H9 (cell line): ENCODE measurements at places on chromosomes 12 and 14. TPM values are rescaled to one million over a fixed set of nuclear protein-coding genes. Genes with fewer than 3 reads are reported as not detected.

CACNA1C gene
- total RNA-seq: 0.81 and 1.1 TPM in 2 replicates

MDGA2 gene
- 1.9 and 2.1 TPM in 2 replicates for total RNA-seq

CLEC1B gene
- total RNA-seq: not detected in 2 replicates

- no peak overlapping the region for H3K4me3 ChIP-seq
- H3K27me3 ChIP-seq: peaks cover 2% of the 10 kb centered on the region; the same call in 1 of the 2 replicates
- no peak overlapping the region for H3K27ac ChIP-seq
- no peaks in the 10 kb centered on the region for H3K36me3 ChIP-seq
Measured at GRCh38 chr12:132345561-132346200, 16.3 kb upstream of the GALNT9 start.

DNA sequence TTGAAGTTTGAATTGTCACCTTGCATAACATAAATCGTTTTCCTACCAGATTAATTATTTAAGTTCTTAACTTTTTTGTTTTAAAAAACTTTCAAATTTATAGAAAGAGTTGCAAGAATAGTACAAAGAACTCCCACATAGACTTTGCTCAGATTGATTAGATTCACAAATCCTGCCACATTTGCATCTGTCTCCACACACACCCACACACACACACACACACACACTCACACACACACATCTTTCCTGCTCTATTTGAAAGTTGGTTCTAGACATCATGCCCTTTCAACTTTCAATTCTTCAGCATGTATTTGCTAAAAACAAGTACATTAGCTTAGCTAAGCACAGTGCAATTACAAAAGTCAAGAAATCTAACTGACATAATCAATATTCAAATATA, 184.0 kb downstream of the ITPR2 start:
- no peaks in the 10 kb centered on the region for H3K27me3 ChIP-seq
- H3K27ac ChIP-seq: no peak overlapping the region
- no peak overlapping the region for H3K4me3 ChIP-seq
- H3K4me1 ChIP-seq: peaks cover 2% of the 10 kb centered on the region; the same call in 1 of the 2 replicates
- H3K36me3 ChIP-seq: peaks cover 27% of the 10 kb centered on the region

GRCh38 chr12:1917172-1918070, 1.0 kb downstream of the CACNA2D4 start:
- H3K4me1 ChIP-seq: no peaks in the 10 kb centered on the region
- H3K36me3 ChIP-seq: no peaks in the 10 kb centered on the region

GRCh38 chr14:58659061-58659460, 21.3 kb downstream of the DACT1 start:
- H3K27ac ChIP-seq: no peak overlapping the region
- H3K36me3 ChIP-seq: no peaks in the 10 kb centered on the region
- no peaks in the 10 kb centered on the region for H3K27me3 ChIP-seq
- H3K4me3 ChIP-seq: no peak overlapping the region

DNA sequence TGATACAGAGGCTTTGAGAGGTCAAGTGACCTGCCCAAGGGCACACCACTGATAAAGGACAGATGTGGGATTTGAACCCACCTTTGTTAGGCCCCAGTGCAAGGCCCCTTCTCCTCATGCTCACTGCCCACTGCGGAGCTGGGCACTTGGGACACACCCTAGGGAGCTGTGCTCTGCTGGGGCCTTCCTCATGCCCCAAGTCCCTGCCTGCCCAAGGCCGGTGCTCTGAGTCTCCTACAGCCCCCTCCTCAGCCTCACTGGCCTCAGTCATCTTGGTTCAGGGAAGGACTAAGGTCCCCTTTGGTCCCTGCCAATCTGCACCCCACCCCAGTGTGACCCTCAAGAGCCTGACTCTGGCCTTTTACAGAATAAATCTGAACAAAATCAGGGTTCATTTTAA, 7.9 kb upstream of the OAS3 start:
- no peak overlapping the region for H3K4me3 ChIP-seq
- no peaks in the 10 kb centered on the region for H3K4me1 ChIP-seq
- H3K36me3 ChIP-seq: peaks cover 14% of the 10 kb centered on the region

DNA sequence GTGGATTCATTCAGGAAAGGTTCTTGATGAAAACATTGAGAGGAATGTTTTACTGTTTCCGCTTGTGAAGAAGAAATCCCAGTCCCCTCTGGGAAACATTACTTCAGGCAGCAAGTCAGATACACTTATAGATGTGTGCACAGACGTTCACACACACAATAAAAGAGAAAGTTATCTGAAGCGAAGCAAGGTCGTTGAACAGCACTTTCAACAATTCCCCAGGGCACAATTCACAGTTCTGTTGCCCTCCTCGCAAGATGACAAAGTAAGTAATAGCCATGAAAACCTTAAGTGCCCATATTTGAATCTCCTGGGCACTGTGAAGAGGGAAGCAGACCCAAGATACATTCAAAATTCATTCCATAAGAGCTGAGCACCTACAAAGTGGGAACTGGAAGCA, 156.6 kb upstream of the CAND1 start:
- DNase-seq: no peak
- H3K27ac ChIP-seq: no peak overlapping the region
- no peaks in the 10 kb centered on the region for H3K4me1 ChIP-seq
- H3K27me3 ChIP-seq: no peaks in the 10 kb centered on the region
- no peaks in the 10 kb centered on the region for H3K36me3 ChIP-seq
- no peak overlapping the region for H3K4me3 ChIP-seq

DNA sequence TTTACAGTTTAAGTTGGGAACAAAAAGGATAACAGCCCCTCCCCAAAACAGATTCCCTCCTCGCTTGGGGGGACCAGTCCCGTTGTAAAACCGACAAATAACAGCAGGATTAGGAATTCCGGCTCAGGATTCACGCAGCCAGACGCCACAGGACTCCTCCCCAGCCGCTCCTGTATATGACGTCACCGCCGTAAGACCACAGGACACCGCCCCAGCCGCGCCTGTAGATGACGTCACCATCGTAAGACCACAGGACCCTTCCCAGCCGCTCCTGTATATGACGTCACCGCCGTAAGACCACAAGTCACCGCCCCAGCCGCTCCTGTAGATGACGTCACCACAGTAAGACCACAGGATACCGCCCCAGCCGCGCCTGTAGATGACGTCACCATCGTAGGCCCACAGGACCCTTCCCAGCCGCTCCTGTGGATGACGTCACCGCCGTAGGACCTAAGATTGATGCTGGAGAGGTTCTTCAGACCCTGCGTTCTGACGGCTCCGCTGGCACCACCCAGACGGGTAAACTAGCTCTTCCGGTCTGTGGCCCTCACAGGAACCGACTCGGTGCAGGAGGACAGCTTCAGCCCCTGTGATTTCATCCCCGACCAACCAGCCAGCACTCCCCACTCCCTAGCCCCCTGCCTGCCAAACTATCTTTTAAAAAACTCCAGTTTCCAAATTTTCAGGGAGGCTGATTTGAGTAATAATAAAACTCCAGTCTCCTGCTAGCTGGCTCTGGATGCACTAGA, 43.9 kb upstream of the FBRSL1 start:
- no peaks in the 10 kb centered on the region for H3K4me1 ChIP-seq
- peak overlapping the region; percentile 70 for H3K4me3 ChIP-seq
- no peak overlapping the region for H3K27ac ChIP-seq
- DNase-seq: peak; percentile 93
- peaks cover 11% of the 10 kb centered on the region; the same call in 1 of the 2 replicates for H3K27me3 ChIP-seq
- H3K36me3 ChIP-seq: no peaks in the 10 kb centered on the region

DNA sequence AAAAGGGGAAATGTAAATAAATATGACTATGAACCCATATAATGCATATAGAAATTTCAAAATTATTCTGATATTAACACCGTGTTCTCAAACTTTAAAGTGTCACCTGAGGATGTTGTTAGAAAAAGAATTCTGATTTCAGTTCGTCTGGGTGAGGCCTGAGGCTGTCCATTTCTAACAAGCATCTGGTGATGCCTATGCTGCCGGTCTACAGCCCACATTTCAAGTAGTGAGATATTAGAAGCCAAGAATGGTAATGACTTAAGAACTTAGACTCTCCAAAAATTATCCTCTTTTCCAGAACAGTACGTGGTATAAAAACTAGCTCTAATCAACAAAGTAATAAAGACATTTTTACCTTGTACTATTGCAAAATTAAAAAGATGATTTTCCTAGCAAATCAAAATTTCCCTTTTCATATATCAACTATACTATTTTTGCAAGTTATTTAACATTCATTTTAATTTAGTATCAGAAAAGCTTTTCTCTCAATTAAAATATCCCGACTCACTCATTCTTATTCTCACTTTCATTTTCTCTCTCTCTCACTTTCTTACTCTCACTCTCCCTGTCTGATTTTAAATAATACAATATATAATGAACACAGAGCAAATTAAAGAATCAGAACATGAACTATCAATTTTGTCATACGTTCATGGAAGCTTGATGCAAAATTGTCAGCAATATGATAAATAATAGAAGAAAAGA, 35.0 kb downstream of the PIK3C2G start:
- no peak overlapping the region for H3K4me3 ChIP-seq
- peaks cover 12% of the 10 kb centered on the region for H3K36me3 ChIP-seq
- H3K27ac ChIP-seq: no peak overlapping the region
- H3K27me3 ChIP-seq: no peaks in the 10 kb centered on the region
- no peaks in the 10 kb centered on the region for H3K4me1 ChIP-seq

DNA sequence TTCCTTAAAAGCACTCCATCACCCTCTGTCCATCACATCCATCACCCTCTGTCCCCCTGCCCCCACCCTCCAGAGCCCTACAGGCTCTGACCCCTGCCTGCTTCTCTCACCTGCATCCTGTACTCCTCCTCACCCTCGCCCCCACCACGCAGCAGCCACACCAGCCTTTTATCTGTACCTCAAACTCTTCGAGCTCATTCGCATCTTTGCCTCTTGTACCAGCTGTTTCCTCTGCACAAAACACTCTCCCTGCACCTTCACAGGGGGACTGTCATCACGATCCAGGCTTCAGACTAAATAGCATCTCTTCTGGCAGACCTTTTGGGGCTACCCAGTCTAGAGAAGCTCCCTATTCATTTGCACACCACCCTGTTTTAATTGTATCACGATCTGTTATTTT, 24.1 kb downstream of the TMEM229B start:
- no peaks in the 10 kb centered on the region for H3K27me3 ChIP-seq
- peaks cover 5% of the 10 kb centered on the region for H3K4me1 ChIP-seq
- no peak for DNase-seq

- no peak overlapping the region for H3K27ac ChIP-seq
- H3K4me3 ChIP-seq: peak overlapping the region; percentile 80
- H3K4me1 ChIP-seq: no peaks in the 10 kb centered on the region
- no peaks in the 10 kb centered on the region for H3K36me3 ChIP-seq
- H3K27me3 ChIP-seq: no peaks in the 10 kb centered on the region
Measured at GRCh38 chr14:99685596-99685995, 1.5 kb downstream of the CYP46A1 start.

DNA sequence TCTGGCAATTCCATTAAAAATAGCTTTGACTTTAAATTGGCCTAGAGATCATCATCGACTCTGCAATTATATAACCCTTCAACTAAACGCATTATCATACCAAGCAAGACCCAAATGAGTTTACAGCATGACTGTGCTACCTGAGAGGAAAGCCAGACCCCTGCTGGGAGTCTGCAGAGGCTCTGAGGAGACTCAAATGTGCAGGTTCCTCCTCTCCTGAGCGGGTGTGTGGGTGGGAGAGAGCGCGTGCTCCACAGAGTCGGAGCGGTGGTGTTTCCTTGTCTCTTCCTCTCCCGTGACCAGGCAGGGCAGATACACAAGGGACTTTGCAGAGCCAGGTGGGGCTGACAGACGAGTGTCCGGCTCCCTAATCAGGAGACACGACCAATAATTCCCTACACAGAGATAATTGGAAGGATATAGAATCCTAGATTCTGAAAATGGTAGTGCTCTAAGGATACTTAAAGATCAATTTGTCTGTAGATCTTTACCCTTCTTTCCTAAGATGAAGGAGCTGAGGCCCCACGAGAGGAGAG, 74.1 kb downstream of the SLC8A3 start:
- no peaks in the 10 kb centered on the region for H3K36me3 ChIP-seq
- H3K27ac ChIP-seq: no peak overlapping the region
- H3K4me1 ChIP-seq: peaks cover 4% of the 10 kb centered on the region
- no peak overlapping the region for H3K4me3 ChIP-seq

- no peaks in the 10 kb centered on the region for H3K4me1 ChIP-seq
- no peaks in the 10 kb centered on the region; the same call in 1 of the 2 replicates for H3K27me3 ChIP-seq
- DNase-seq: no peak
- H3K27ac ChIP-seq: no peak overlapping the region
- H3K36me3 ChIP-seq: no peaks in the 10 kb centered on the region
- H3K4me3 ChIP-seq: no peak overlapping the region
Measured at GRCh38 chr12:13986031-13986430, 4.6 kb upstream of the GRIN2B start.

DNA sequence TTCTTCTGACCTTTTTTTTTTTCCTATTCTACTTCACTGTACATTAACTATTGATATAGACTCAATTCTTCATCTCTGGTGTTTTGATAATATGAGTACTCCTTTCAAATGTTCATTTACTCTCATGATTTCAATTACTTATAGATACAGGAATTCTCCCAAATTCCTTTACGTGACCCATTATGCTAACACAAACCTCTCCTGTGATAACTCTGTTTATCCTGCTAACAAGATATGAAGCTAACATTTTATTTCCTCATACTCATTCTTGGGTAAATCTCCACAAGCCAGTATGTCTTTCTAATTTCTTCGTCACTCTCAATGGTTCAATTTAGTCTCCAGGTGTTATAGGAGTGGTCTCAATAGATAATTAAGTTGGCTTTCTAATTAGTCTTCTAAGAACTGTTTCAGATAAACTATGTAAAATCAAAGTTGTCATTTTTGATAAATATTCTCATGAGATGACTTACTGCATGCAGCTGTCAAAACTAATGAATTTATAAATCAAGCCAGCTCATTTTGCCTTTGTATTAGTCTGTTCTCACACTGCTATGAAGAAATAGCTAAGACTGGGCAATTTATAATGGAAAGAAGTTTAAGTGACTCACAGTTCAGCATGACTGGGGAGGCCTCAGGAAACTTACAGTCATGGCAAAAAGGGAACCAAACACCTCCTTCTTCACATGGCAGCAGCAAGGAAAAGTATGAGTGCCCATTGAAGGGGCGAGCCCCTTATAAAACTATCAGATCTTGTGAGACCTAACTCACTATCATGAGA, 130.6 kb upstream of the MYF6 start:
- no peak overlapping the region for H3K4me3 ChIP-seq
- DNase-seq: no peak
- no peaks in the 10 kb centered on the region for H3K4me1 ChIP-seq

DNA sequence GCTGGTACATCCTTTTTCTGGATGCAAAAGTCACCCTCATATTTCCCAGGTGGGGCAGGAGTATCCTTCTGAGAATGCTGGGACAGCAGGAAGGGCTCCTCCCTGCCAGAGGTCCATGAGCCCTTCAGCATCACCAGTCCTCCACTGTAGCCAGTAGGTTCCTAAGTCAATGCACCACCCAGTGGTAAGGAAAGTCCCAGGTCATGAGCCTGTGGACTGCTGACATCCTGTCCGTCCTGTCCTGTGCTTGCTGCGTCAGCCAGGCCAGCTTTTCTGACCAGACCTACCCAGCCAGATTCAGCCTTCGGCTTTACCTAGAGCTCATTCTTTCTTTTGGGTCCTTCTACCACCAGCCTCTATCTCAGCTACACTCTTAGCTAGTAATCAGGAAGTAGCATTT, 23.0 kb upstream of the ACTN1 start:
- H3K4me3 ChIP-seq: no peak overlapping the region
- H3K27me3 ChIP-seq: no peaks in the 10 kb centered on the region
- no peaks in the 10 kb centered on the region; the same call in 2 of the 3 replicates for H3K36me3 ChIP-seq
- no peak overlapping the region for H3K27ac ChIP-seq

- H3K4me3 ChIP-seq: no peak overlapping the region
- peaks cover 8% of the 10 kb centered on the region; the same call in 1 of the 2 replicates for H3K4me1 ChIP-seq
- no peaks in the 10 kb centered on the region for H3K36me3 ChIP-seq
- no peak for DNase-seq
- no peak overlapping the region for H3K27ac ChIP-seq
Measured at GRCh38 chr12:98823012-98823411, 177.9 kb downstream of the APAF1 start.
